ENCODE measurements at places on chromosomes 11 and 22. TPM values are rescaled to one million over a fixed set of nuclear protein-coding genes. Genes with fewer than 3 reads are reported as not detected.
A peak's percentile ranks its signal among the peaks of the same experiment; 100 is the strongest.

DNA sequence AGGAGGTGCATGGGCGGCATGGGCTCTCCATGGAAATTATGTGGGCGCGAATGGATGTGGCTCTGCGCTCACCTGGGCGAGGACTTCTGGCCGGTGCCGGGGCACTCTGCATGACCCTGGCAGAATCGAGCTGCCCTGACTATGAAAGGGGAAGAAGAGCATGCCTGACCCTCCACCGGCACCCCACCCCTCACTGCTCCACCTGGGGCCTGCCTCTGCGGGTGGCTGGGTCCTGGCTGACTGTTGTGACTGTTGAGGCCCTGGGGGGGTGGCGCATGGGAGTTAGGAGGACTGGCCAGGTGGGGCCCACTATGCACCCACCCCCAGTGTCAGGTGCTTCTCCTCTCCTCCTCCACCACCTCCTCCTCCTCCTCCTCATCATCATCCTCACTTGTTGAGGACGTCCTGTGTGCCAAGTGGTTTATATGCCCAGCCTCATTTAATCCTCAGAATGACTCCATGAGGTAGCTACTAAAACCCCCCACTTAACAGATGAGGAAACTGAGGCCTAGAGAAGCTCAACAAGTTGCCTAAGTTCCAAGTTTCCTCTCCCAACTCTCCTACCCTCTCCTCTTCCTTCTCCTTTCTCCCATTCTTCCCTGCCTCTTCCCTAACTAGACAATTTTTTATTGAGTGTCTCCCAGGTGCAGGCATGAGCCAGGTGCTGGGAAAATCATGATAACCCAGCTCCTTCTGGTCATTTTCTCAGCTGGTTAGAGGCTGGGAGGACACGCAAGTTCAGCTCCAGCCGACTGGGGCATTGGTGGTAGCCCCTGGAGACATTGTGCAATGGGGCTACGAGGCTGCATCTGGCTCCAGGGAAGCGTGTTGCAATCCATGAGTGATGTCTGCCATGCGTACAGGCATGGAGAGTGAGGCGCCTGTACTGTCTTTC is 2.3 kb downstream of the MYEOV start:
- no peak for DNase-seq

GRCh38 chr11:131481303-131481702 is 110.9 kb downstream of the NTM start:
- no peak for DNase-seq

DNA sequence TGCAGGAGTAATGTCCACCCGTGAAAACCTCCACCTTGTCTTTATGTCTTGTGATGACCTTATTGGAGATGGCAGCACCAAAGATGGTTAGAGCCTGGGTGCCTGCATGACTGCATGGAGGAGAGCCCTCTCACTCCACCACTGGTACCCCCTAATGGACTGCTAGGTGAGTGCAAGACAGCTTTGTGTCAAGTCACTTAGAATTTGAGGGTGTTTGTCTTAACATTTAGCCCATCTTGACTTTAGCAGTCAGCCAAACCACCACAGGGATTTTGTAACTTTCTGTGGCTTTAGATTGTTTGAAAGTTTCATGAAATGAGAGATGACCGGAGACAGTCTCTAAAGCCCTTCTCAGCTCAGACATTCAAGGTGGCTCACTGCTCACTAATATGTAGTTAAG is 232.9 kb upstream of the NCAM1 start:
- no peak for DNase-seq

DNA sequence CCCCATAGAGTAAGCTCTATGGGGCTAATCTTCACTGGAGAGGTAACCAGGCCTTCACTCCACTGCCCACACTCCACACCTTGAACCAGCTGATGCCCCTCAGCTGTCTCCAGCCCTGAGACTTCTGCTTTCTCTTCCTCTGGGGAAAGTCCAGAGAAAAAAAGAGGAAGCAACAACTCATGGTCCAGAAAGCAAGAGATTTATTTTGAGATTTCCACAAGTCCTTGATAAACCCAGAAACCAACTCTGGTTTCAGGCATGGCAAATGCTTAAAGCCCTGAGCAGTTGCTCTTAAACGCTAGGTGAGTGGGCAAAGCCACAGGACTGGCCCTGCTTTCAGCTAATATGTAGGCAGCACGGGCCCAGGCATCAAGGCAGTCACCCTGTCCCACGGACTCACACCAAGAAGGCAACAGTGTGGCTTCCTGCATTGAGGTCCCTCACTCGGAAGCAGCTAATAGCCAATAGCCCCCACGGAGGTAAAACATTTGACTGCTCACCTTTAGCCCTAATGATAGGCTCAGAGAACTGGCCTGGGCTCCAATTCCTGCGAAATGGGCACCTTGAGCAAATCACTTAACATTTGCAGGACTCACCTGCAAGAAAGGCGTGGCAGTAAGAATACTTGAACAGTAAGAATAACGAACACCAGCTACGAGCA is 4.3 kb downstream of the CYB561A3 start:
- DNase-seq, result no peak

DNA sequence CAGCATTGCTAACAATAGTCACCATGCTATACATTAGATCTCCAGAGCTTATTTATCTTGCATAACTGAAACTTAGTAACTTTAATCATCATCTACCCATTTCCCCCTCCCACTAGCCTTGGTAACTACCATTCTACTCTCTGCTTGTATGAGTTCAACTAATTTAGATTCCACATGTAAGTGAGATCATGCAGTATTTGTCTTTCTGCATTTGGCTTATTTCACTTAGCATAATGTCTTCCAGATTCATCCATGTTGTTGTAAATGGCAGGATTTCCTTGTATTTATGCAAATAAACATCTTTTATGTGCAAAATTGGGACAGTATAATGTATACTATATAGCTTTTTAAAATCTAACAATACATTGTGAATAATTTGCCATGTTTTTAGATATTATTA is 66.0 kb upstream of the ZBED5 start:
- no peak for DNase-seq

- no peak for DNase-seq
Measured at GRCh38 chr22:25749420-25750169, 7.6 kb downstream of the MYO18B start.

GRCh38 chr11:26994631-26995095 is 751 bp downstream of the FIBIN start:
- DNase-seq, result no peak

GRCh38 chr11:73361953-73362776 is 14.0 kb upstream of the RELT start:
- no peak for DNase-seq

- DNase-seq, result no peak
Measured at GRCh38 chr22:23280356-23281052, 100.2 kb downstream of the BCR start.

GRCh38 chr22:35632935-35633334 is 15.3 kb upstream of the APOL6 start:
- DNase-seq, result no peak

DNA sequence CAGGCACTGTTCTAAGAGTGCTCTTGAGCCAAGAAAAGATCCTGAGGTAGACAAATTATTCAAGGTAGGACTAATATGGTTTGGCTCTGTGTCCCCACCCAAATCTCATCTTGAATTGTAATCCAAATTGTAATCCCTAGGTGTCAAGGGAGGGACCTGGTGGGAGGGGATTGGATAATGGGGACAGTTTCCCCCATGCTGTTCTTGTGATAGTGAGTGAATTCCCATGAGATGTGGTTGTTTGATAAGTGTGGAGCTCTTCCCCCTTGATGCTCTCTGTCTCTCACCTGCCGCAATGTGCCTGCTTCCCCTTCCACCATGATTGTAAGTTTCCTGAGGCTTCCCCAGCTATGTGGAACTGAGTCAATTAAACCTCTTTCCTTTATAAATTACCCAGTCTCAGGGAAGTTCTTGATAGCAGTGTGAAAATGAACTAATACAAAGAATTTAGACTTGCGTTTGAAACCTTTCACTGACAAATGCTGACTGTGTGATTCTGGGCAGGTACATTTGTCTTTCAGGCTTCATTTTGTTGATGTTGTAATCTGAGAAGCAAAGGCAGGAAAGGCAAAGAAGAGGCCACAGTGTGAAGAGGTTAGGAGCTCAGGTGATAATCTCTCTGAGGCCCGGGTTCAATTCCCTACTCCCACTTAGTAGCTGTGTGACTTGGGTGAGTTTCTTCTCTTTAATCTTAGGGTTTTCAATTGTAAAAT is 115.8 kb upstream of the PAX6 start:
- no peak for DNase-seq

GRCh38 chr11:128518493-128519207 is 68.7 kb downstream of the ETS1 start:
- no peak for DNase-seq

GRCh38 chr11:90737444-90738050 is 514.7 kb upstream of the CHORDC1 start:
- no peak for DNase-seq

GRCh38 chr11:60078745-60079144 is 9.7 kb upstream of the MS4A2 start:
- DNase-seq, result no peak

GRCh38 chr22:48781868-48782267 is 1045.8 kb downstream of the BRD1 start:
- no peak for DNase-seq

- DNase-seq, result no peak
Measured at GRCh38 chr11:25733777-25734176, 598.2 kb upstream of the ANO3 start.

DNA sequence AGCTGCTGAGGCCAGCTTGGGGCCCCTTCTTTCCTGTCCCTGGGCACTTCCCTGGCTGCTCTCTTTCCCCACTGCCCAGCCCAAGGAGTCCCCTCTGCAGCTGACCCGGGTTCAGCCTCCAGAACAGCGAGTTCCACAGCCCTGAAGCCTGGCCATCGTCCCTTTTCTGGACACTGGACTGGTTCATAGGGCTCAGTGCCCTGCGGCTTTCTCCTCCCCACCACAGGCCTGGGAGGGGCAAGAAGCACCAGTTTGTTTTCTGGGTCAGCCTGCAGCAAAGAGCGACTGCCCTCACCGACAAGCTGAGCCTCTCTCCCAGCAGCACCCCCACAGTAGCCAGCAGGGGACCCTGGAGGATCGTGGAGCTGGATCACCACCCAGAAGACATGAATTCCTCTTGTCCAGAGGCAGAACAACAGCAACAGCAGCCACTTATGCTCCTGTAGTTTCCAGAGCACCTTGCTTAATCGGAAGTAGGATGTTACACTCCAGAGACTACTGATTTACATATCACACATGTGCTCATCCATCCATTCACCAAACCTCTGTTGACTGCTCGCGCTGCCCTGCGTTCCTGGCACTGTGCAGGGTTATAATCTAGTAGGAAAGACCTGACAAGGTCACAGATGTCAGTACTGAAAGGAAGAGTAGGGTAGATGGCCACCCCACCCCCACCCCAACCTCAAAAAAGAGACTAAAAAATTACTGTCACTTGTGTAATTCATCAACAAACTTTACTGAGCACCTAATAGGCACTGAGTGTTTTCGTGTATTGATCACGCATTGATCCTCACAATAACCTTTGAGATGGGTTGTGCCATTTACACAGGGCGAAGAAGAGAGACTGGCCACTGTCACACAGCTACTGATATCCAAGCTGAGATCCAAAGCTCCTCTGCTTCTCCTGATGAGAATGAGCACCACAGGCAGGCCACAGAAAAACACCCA is 13.0 kb upstream of the CXCR5 start:
- DNase-seq, result no peak

- no peak for DNase-seq
Measured at GRCh38 chr22:36584666-36585065, 55.7 kb upstream of the EIF3D start.

DNA sequence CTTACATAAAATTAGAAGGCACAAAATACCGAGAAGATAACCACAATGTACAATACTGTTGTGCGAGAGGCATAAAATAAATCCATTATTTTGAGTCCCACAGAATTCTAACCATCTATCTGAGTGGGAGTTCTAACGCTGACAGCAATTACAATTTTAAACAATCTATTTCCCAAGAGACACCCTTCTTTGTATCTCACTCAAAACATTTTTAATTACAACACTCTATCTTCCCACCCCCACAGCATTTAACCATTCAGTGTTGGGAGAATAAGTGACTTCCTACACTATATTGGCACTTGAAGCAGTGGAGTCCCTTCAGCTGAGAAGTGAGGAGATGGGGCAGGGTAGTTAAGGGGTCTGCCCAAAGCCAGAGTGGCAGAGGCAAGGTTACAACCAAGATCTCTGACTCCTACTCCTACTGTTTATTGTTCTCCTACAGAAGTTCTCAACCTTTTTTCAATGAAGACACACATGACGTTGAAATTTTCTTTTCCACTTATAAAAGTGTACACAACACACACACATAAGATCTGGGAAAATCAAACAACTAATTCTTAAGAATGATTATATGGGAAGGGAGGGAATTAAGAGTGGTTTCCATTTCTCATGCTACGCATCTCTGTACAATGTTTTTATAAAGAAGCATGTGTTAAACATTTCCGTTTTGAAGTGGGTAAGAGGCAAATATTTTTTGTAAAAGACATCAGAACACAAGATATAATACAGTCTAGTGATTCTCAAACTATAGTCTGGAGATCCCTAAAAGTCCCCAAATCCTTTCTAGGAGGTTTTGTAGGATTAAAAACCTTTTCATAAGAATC is 10.9 kb downstream of the SLC25A17 start:
- DNase-seq, result peak; percentile 24

DNA sequence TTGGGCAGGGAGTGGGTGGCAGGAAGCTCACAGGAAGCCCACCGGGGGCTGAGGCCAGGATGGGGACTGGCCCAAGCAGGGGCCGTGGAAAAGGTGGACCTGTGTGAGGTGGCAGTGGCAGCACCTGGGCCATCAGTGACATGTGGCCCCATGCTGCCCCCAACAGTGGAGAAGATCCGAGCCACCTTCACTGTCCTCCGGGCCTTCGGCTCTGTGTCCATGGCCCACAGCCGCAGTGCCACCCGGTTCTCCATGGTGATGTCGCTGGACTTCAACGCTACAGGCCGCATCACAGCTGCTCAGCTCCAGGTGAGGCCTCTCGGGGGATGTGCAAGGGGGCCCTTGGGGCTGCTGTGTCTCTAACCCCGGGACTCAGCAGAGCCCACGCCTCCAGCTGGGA is 37.9 kb downstream of the MYO18B start:
- no peak for DNase-seq

Gene SPTBN2
- total RNA-seq, result 50.4 TPM

Gene PAMR1
- total RNA-seq, result 0.84 TPM

Gene SMC1B
- not detected for total RNA-seq

Gene OR2AG1
- not detected for total RNA-seq

Gene BBS1
- 28.6 TPM for total RNA-seq

Gene MS4A2
- not detected for total RNA-seq
